ENCODE measurements at places on chromosomes 3 and 15.
A peak's percentile ranks its signal among the peaks of the same experiment; 100 is the strongest.

- no peak for ATAC-seq
Observed at GRCh38 chr3:110971010-110971601, 100.5 kb upstream of the NECTIN3 start.

- peak; percentile 95 for ATAC-seq
Observed at GRCh38 chr3:107910713-107911259, 180.0 kb downstream of the CD47 start.

DNA sequence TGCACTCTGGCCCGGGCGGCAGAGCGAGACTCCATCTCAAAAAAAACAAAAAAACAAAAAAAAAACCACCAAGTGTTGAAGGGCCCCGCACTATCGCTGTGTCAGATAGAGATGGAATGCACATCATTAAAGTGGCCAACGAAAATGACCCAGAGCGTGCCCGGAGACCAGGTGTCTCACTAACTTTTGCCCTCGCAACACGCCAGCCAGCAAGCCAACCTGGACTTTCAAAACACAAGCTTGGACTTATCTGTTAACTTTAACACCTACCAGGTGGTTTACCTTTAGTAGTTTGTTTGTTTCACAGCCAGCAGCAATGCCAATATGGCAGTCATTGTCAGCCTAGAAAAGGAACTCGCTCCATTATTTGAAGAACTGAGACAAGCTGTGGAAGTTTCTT is 28.6 kb downstream of the FAM174B start:
- no peak for ATAC-seq

- no peak for ATAC-seq
Observed at GRCh38 chr3:193828477-193828876, 235.5 kb downstream of the OPA1 start.

DNA sequence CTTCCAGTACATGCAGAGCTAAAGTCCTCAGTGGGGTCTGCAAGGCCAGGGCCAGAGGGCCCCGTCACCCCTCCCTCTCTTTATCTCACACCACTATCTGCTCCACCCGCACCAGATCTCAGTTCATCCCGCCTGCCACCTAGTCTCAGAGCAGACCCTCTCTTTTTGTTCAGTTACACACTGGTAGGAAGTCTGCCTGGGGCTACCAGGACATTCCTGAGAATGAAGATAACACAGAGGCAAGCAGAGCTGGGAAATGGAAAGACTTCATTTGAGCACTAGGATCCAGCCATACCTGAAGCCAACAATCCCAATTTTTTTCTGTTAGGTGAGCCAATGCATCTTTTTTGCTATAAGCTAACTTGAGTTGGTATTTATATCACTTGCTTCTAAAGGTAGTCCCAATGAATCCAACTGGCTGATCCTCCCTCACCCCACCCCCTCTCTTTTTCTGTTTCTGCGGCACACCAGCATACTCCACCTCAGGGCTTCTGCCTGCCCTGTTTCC is 24.5 kb downstream of the ATP2B2 start:
- no peak for ATAC-seq

- no peak for ATAC-seq
Observed at GRCh38 chr3:64190517-64191515, 34.5 kb downstream of the PRICKLE2 start.

- ATAC-seq = no peak
Observed at GRCh38 chr15:83733691-83734090, 79.8 kb downstream of the ADAMTSL3 start.
